ENCODE measurements at places on chromosomes 16 and 17.

DNA sequence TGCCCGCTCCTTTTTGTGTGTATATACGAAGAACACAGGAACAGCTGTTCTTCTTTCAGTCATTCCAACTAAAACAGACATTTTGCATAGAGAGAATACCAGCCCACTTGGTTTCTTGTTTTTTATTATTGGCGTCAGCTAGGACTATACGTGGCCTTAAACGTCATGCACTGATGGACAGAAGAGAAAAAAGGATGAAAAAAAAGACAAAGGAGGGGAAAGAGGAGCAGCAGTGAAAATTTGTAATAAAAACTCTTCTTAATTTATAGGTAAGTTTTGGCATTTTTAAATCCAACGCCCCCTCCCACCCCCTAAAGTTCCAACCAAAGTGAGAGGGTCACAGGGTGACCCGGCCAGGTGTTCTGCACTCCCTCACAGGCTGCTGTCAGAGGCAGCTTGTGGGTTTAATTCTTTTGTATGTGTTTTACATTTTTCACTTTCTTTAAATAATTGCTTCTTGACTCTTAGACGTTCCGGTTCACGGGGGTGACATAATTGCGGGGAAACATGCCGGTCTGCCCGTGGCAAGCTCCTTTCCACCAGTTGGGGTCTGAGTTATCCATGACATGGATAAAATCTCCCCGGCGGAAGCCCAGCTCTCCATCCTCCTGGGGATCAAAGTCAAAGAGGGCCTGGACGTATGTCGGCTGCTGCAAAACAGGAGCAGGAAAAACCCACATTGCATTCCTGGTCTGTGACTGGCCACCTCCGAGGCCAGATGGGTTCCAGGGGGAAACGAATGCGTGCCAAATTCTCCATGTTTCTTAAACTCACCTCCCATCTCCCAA lies 30.9 kb upstream of the SLC25A19 start:
- DNase-seq = peak; percentile 40

GRCh38 chr16:17331071-17331607 lies 139.6 kb downstream of the XYLT1 start:
- DNase-seq = no peak

DNA sequence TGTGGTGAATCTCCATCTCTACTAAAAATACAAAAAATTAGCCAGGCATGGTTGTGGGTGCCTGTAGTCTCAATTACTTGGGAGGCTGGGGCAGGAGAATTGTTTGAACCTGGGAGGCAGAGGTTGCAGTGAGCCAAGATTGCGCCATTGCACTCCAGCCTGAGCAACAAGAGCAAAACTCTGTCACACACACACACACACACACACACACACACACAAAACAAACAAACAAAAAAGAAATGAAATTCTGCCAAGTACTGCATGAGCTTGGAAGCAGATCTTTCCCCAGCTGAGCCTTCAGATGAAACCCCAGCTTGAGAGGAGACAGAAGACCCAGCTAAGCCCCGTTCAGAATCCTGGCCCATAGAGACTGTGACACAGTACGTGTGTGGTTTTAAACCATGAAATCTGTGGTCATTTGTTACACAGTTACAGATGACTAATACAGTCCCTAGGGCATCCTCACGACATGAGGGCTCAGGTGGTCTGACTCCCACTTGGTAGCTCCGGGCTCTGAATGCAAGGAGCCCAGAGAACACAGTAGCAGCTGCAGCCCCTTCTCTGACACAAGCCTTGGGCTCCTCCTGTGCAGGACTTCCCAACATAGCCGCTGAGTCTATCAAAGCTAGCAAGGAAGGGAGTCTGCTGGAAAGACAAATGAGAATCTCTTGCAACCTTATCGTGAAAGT lies 132.8 kb downstream of the SEC14L1 start:
- DNase-seq = no peak

DNA sequence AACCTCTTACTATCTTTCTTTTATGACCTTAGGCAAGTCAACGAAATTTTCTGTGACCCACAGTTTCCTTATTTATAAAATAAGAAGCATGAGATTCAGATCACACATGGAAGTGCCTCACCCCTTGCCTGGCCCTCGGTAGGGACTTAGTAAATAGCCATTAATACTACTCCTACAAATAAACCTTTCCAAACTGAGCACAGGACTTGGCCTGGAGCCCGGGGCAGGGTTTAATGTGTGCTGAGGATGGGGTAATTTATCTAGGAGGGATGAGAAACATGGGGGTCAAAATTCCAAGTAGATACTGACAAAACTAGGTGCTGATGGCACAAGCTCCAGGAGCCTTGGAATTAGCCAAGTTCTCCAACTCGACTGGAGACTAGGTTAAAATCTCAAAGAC lies 35.0 kb downstream of the PITPNC1 start:
- DNase-seq = no peak

GRCh38 chr16:50956637-50957036 lies 194.4 kb downstream of the SALL1 start:
- no peak for DNase-seq

DNA sequence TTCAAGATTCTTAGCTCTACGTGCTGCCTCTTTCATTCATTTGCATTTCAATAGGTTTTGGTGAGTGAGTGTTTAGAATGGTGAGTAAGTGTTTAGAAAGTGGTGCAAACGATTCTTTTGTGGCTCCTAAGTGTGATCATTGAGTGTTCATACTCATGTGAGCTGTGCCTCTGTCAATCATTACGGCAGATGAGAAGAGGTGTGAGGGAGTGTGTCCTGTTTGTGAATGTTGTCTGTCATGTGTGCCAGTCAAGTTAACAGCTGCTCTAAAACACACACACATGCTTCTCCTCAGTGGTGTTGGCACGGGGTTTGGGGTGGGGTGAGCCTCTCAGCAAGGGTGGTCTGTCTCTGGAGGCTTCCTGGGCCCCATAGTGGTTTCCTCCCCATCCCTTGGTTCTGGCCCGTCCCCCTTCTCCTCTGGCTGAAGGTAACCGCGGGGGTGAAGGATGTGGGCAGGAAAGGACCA lies 11.4 kb downstream of the MYL4 start:
- DNase-seq = no peak

GRCh38 chr16:72664056-72664508 lies 383.8 kb downstream of the ZFHX3 start:
- DNase-seq = no peak

DNA sequence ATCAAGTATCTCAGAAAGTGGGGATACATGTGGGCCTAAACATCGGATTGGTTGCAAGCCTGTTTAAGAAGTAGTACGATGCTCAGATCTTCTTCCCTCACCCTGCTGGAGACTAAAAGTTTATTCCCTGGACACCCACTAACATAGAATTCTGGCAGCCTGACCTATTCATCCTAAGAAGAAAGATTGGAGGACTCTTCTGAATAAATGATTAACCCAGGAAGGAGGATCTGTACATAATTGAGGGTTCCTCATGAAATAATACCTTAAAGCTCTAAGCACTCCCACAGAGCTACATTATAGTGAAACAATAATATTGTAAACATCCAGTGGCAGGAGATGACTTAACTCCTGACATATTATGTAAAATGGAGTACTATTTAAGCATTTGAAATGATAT lies 111.7 kb downstream of the NLK start:
- no peak for DNase-seq

GRCh38 chr16:53912155-53912554 lies 208.2 kb downstream of the FTO start:
- peak; percentile 67 for DNase-seq

- no peak for DNase-seq
Observed at GRCh38 chr17:82713071-82713723, 3.3 kb upstream of the FN3KRP start.

DNA sequence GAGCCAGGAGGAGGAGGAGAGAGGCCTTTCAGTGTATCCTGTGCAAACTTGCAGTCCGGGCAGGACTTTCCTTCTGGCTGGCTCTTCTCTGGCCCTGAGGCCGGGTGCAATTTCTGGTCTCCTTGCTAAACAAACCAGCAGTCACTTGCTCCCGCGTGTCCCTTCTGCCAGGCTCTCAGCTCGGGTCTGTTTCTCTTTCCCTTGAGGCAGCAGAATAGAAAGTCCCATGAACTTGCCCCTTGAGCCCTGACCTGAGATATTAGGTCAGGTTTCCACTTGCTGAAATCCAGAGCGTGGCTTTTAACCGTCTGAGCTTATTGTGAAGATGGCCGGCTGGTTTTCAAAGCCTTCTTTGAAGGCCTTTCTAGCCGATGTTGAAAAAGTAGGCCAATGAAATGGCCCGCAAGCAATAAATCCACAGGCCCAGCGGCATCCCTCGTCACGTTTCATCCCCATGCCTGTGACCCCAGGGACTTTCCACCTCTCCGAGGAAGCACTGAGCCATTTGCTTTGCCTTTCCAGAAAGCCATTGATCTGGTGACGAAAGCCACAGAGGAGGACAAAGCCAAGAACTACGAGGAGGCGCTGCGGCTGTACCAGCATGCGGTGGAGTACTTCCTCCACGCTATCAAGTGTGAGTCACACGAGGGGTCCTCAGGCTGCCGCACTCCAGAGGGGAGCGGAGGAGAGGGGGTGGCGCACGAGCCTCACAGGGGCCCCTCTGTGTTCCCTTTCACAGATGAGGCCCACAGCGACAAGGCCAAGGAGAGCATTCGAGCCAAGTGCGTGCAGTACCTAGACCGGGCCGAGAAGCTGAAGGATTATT lies 4.5 kb downstream of the VPS4A start:
- no peak for DNase-seq

GRCh38 chr17:79797492-79798298 lies 818 bp upstream of the CBX8 start:
- DNase-seq = no peak

GRCh38 chr17:48604770-48605329 lies at the start of gene HOXB6:
TSS of gene HOXB6 (minus strand) at chr17:48604986. CDS start at chr17:48598150, 6,836 bp downstream.
- no peak for DNase-seq

- no peak for DNase-seq
Observed at GRCh38 chr17:43911904-43912303, 4.6 kb upstream of the MPP2 start.

DNA sequence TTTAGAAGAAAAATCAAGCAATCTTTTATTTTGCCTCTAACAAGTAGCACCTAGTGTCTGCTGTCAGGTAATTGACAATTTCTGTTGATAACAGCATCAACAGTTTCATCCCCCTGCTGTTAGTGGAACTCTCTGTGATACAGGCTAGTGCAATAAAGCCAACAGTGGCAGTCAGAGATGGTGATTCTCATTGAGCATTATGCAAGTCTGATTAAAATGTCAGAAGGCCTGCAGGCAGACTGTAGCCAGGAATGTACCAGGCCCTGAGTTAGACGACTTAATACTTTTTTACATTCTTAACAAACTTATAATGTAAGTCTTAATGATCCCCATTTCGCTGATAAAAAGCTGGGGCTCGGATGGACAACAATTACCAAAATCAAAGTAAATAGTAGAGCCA lies 14.6 kb downstream of the CYLD start:
- DNase-seq = no peak

GRCh38 chr17:40597156-40597555 lies 31.9 kb upstream of the CCR7 start:
- no peak for DNase-seq

- DNase-seq = no peak
Observed at GRCh38 chr16:71767060-71767900, 41.4 kb downstream of the AP1G1 start.

DNA sequence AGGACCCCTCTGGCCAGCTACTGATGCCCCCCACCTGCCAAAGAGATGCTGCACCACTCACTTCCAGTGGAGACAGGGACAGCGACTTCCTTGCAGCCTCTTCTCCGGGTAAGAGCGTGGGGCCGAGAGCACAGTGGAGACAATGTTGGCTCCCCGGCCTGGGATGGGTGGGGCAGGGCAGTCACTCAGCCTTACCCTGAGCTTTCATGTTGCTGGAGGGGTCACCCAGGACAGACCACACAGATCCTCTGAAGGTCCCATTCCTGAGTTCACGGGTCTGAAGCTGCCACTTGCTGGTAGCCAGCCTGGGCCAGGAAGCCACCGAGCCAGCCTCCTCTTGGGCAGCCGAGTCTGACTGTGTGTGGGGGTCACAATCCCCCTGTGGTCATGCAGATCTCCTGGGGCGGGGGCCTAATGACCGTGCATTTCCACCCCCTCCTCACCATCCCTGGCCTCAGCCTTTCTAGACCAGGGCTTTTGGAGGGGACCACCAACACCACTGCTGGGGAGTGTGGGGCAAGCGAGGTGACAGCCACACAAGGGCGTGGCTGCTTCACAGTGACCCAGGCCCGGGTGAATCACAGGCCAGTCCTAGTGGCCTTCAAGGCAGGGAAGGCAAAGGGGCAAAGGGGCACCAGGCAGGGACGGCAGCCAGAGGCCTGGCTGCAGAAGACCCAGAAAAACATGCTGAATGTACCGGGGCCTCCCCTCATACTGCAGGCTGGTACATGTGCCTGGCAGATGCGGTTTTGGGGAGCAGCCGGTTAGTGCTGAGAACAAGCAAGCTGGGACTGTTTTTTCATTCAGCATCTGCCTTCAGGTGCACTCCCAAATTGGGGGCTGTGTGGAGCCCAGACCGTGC lies 10.4 kb downstream of the TAF1C start:
- DNase-seq = no peak

- peak; percentile 97 for DNase-seq
Observed at GRCh38 chr17:31318298-31318801, 3.1 kb downstream of the EVI2A start.

- DNase-seq = no peak
Observed at GRCh38 chr16:14150796-14151195, 79.7 kb downstream of the MRTFB start.

GRCh38 chr17:75831032-75831571 lies 13.1 kb downstream of the UNC13D start:
- no peak for DNase-seq

Data from iris pigment epithelial cell (primary cell).